ENCODE measurements at places on chromosomes 12 and 14.
A peak's percentile ranks its signal among the peaks of the same experiment; 100 is the strongest.

DNA sequence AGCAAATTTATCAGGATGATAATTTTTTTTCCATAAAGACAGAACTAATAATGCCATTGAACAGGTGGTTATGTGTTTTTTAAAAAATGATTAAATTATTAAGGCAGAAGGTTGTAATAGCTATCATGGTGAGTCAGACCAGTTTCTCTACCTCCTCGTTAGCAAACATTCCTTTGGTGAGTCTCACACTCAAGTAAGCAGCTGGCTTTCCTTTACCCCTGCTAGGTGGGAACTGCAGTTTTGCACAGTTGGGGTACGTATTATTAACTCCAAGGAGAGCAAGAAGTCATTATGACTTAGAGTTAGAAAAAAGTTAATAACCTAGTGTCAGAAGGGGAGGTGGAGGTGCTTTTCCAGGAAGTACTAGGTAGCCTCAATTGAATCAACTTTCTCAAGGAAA lies 165.3 kb downstream of the SNAPC1 start:
- peak; percentile 61 for DNase-seq

DNA sequence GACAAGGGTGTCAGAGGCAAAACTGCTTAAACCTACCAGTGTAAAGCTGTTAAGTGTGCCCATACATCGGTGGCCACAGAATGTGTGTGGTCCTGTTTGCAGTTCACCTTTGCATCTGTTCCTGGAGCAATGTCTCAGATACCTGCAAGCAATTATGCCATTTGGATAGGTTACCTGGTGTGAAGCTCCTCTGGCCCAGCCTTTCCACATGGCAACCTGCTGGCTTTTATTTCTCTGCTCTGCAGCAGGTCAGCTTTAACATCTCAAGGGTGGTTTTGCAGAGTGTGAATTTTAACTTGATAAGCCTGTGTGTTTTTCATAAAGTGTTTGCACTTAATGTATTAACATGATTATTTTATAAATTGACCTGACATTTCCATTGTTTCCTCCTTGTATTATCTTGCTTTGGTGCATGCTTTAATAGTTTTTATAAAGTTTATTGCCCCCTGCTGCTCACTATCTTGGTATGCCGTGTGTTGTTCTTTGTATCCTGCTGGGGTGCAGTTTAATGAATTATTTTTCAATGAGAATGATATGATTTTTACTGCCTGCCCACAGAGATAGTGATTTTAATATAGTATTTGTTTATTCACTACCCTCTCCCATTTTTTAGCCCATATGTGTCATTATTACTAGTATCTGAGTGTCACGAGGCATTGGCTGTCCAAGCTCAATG lies 403.8 kb downstream of the NPAS3 start:
- DNase-seq: no peak

GRCh38 chr12:76156726-76157125 lies 72.2 kb upstream of the NAP1L1 start:
- no peak for DNase-seq

DNA sequence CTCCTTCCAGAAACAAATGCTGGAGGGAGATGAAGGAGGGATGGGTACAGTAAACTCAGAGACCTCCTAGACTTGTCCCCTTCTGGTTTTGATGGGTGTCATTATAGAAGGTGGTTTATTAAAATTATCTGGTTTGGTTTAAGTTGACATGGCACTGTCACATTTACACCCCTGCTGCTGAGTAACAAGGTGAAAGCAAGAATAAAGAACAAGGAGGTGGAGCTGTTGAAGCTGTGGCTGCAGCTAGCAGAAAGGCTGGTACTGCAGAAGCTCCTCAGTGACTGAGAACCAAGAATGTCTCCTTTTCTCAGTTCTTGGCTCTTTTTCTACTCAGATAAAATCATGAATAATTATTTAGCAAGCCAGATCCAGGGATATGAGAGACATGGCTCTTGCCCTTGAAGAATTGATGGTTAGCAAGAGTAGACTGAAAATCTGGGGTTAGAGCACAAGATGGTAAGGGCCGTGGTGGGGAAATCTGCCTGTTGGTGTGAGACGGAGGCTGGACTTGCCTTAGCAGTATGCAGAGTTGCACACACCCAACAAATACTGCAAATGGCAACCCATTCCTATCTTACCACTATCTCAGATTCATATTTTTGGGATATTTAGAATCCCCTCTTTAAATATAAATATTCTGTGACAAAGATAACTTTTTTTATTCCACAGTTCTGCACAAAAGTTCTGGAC lies at the start of gene GZMH:
Gene GZMH, minus strand, starts transcription at position 31 of the 690 bp plus-strand sequence. CDS start 72 bp downstream, outside the sequence.
- no peak for DNase-seq

GRCh38 chr12:9724023-9724422 lies 8.9 kb downstream of the CLECL1 start:
- no peak for DNase-seq

GRCh38 chr12:19895246-19896020 lies 456.1 kb downstream of the AEBP2 start:
- DNase-seq: no peak

DNA sequence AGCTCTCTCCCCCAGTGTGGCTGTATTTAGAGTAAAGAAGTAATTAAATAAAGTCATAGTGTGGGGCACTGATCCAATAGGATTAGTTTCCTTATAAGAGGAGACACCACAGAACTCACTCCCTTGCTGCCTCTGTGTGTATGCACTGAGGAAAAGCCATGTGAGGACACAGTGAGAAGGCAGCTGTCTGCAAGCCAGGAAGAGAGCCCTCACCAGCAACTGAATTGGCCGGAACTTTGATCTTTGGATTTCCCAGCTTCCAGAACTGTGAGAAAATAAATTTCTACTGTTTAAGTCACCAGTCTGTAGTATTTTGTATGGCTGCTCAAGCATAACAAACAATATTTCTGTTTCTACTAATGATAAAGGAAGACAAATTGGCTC lies 368.7 kb upstream of the PRICKLE1 start:
- peak; percentile 35 for DNase-seq

DNA sequence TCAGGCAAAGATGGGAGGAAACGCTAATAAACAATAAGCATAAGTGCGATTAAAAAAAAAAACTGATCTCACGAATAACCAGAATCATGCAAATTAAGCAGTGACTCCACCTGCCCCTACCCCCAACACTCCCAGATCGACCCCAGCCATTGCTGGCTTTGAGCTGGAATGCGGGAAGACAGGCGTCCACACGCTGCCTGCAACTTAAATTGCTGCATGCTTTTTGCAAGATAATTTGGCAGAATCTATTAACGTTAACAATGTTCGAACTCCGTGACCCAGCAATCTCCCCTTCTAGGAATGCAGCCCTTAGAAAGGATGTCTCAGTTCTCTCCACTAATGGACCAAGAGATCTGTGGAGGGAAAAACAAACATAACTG lies 935 bp upstream of the CKB start:
- DNase-seq: no peak

DNA sequence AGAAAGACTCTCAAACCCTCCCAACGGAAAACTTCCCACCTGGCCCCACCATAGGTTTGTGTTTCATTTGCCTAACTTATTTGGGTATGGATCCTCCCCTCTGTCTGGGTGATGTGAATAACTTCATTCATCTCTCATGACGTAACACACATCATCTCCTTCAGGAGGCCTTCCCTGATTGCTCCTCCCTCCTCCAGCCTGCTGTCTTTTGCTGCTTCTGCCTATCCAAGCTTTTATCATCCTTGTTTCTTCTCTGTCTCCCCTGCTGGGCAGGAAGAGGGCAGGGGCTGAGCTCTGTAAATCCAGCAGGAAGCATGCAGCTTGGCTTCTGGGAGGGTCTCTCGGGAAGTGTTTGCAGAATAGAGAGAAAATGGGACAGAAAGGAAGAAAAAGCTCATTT lies 766.0 kb upstream of the TBX3 start:
- DNase-seq: no peak

- DNase-seq: no peak
These were observed 159.5 kb downstream of the METTL25 start for GRCh38 chr12:82517808-82518207.

GRCh38 chr12:123085730-123086487 lies 65.0 kb downstream of the PITPNM2 start:
- DNase-seq: peak; percentile 52

- DNase-seq: no peak
These were observed 1.9 kb downstream of the RNASE7 start for GRCh38 chr14:21043974-21044618.

GRCh38 chr12:71607494-71608330 lies 55.9 kb downstream of the ZFC3H1 start:
- no peak for DNase-seq

GRCh38 chr12:45933504-45933903 lies 56.9 kb downstream of the SCAF11 start:
- peak; percentile 15 for DNase-seq

- peak; percentile 84 for DNase-seq
These were observed 35.2 kb downstream of the SLC8B1 start for GRCh38 chr12:113299619-113300237.

GRCh38 chr12:123075087-123075645 lies 75.7 kb downstream of the PITPNM2 start:
- no peak for DNase-seq

- peak; percentile 59 for DNase-seq
These were observed 283 bp downstream of the LMO3 start for GRCh38 chr12:16605642-16606116.

DNA sequence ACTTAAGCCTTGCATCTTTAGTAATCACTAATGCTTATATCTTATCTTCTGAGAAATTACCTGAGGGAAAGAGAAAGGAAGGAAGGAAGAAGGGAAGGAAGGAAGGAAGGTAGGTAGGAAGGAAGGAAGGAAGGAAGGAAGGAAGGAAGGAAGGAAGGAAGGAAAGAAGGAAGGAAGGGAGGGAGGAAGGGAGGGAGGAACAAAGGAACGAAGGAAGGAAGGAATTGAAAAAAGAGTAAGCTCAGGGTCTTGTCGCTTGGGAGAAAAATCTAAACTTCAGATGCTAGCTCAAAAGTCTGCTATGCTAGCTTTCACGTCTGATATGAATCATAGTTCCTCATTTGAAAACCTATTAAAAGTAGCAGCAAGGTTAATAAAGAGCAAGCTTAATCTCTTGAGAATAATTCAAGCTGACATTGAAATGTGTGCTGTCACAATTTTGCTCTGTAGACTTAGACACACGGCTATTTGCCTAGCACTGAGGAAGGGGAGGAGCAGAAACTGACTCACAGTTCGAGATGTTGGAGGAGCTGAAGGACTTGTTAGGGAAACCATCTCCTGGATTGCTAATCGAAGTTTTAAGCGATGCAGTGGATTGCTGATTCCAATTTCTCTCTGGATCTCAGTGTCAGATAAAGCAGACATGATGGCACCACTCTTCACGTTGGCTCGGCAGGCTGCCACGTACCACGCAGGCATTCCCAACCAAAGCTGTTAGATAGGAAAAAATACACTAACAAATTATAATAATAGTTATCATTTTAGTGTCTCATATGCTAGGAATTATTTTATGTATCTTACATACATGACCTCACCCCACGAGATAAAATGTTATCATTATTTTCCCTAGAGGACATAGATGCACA lies 216.7 kb downstream of the ACSS3 start:
- DNase-seq: peak; percentile 13

DNA sequence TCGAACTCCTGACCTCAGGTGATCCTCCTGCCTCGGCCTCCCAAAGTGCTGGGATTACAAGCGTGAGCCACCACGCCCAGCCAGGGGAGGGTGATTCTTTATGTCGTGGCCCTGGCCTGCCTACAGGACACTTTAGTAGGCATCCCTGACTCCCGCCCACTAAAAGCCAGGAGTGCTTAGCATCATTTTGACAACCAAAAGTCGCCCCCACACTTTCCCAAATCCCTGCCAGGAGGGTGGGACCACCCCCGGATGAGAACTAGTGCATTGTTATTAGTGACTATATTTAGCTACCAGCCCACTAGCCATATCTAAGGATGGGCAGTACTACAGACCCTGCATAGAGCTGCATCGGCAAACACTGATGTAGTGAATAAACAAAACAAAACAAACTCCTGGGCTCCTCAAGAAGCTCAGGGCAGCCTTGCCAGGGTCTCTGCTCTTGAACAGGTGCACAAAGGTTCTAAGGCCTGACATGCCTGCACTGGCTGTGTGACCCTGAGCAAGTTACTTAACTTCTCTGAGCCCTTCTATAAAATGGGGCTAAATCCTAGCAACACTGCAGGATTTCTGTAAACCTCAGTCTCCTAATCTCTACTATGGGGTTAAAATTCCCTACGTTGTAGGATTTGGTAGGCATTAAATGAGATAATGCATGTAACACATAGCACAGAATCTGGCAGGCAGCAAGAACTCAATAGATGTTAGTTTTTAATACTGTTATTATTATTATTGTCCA lies 2.2 kb downstream of the CAMKK2 start:
- no peak for DNase-seq

GRCh38 chr14:88660056-88660455 lies 97.2 kb downstream of the ZC3H14 start:
- peak; percentile 60 for DNase-seq

- DNase-seq: peak; percentile 94
These were observed 105.2 kb downstream of the RBM19 start for GRCh38 chr12:113860950-113861349.

DNA sequence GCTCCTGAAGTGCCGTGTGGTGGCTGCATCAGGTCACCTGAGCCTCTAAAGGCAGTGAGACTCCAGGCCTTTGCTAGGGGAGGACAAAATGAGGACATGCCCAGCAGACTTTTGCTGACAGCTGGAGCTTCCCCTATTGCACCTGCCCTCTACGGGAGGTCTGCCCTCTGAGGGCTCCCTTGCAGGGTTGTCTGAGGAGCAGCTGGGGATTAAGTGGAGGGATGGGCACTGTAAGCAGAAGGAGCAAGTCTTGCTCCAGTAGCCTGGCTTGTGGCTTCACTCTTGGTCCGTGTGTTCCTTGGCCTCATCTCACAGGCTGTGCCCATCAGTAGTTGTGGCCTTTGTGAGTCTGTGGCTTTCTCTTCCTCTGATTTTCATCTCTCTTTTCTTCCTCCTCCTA lies 66.9 kb upstream of the NRXN3 start:
- DNase-seq: no peak

DNA sequence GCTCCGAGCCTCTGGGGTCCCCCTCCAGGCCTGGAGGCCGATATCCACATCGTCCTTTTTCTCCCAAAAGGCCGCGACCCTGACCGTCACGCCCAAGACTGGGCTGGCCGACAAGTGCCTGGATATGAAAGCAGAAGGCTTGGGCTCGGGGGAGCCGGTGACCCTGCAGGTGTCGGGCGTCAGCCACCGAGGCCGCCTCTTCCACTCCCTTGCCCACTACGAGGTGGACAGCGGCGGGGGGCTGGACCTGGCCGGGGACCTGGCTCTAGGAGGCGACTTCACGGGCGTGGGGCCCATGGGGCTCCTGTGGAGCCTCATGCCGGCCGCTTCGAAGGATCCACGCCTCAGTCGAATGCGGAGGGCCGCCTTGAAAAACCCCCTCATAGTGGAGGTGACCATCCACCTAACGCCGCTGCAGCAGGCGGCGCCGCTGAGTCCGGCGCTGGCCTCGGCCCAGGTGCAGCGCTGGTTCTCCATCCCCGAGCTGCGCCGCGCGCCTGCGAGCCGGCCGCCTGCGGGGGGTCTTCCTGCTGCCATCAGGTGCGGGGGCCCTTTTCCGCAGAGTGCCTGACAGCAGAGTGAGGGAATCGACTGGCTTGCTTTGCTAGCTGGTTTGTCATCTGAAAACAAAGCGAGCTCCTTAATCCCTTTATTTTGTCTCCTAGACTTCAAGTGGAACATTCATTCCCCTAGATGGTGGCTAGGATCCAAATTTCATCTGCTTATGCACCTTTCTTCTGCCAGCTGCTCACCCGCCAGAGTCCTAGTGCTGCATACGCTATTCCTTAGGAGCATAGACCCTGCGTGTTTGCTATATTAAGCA lies 10.6 kb upstream of the DNAL1 start:
- DNase-seq: peak; percentile 12

Data from cardiac fibroblast (primary cell).